ENCODE measurements at places on chromosomes 16 and 17.

GRCh38 chr16:52751035-52751434, 204.1 kb upstream of the TOX3 start:
- no peak for DNase-seq

- no peak for DNase-seq
Observed at GRCh38 chr17:14198013-14198412, 38.6 kb downstream of the CDRT15 start.

GRCh38 chr16:8103649-8104289, 486.5 kb downstream of the TMEM114 start:
- DNase-seq: no peak

- no peak for DNase-seq
Observed at GRCh38 chr17:65227637-65228036, 90.5 kb downstream of the RGS9 start.

- DNase-seq: peak; percentile 6
Observed at GRCh38 chr17:21177401-21177800, 36.6 kb downstream of the TMEM11 start.

GRCh38 chr16:74296104-74296431, 546 bp upstream of the PSMD7 start:
- no peak for DNase-seq

- no peak for DNase-seq
Observed at GRCh38 chr16:86572041-86572521, 5.5 kb downstream of the FOXC2 start.

DNA sequence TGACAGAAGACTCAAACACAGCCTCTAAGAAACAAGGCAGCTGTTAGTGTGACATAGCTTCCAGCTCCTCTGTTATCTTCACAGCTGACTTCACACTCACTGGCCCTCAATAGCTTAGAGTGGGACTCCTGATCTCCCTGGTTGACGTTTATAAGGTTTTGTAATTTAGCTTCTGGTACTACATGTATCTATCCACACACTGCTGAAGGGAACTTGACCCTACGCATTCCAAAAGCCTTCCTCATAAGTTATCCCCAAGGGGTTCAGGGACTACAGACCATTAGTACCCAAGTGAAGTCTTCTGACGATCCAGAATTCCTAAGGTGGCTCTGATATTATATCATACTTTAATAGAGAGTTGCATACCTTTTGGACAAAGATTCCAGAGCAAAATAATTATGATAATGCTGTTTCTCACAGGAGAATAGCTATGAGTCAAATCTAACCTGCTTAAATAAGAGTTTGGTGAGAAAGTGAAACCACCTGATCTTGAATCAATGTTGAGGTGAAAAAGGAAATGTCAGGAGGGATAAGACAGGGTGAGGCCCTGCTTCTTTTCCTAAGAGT, 14.5 kb downstream of the ACACA start:
- peak; percentile 65 for DNase-seq

Data from GM13976 (cell line).